ENCODE measurements at places on chromosomes 4 and X.

- no peak for DNase-seq
Observed at GRCh38 chr4:181693517-181693916, 549.7 kb upstream of the TENM3 start.

GRCh38 chr4:155530857-155531256 is 135.8 kb upstream of the GUCY1A1 start:
- no peak for DNase-seq

- no peak for DNase-seq
Observed at GRCh38 chrX:2478546-2479419, 22.0 kb downstream of the DHRSX start.

GRCh38 chr4:15416357-15417232 is 11.2 kb upstream of the C1QTNF7 start:
- no peak for DNase-seq

DNA sequence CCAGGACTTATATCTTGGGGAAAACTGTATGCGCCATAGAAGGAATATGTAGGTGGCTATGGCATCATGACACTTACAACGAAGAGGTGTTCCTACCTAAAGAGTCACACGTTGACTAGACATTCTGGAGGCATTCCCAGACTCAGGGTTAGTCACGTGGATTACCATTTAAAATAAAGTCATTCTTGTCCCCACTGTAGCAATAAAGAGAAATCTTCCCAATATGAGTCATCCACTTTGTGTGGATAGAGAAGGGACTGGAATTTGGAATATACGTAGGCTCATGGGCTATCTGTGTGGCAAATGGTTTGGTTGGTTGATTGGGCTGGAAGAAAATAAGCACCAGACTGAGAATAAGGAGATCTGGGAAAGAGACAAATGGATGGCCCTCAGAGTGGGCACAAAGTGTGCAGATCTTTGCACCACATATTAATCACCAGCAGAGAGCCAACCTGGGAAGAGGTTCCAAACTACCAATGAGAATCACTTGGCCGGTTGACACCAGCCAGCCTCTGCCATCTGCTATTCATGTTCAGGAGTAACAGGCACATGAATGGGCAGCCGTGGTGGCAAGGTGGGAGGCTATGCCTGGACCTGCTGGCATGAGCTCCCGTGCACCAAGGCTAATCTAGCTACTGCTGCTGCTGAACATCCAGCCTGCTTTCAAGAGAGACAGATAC is 41.0 kb downstream of the MTNR1A start:
- DNase-seq = no peak

DNA sequence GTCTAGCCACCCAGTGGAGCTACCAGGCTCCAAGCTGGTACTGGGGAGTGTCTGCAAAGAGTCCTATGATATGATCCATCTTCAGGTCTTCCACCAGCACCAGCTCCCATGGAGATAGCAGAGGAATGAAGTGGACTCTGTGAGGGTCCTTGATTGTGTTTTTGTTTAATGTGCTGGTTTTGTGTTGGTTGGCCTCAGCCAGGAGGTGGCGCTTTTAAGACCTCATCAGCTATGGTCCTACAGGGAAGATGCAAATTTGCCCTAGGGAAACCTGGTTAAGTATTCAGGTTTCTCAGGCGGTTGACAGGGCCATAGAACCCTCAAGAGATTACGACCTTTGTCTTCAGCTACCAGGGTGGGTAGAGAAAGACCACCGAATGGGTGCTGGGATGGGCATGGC is 1141.1 kb downstream of the STIM2 start:
- DNase-seq = no peak

Measured in T-helper 17 cell (primary cell).